Transverse colon (tissue), 4 donors: ENCODE measurements at places on chromosomes 3 and 15. TPM values are rescaled to one million over a fixed set of nuclear protein-coding genes. Genes with fewer than 3 reads are reported as not detected.
A peak's percentile ranks its signal among the peaks of the same experiment; 100 is the strongest.

Gene TTLL13
- total RNA-seq = not detected

Gene PCLAF
- total RNA-seq = not detected

Gene SLC6A1
- total RNA-seq = not detected

Gene CD200R1
- total RNA-seq = 1.1 TPM

Gene AGBL1
- not detected for total RNA-seq

Gene DNASE1L3
- total RNA-seq = 1.9 TPM

Gene EFHB
- total RNA-seq = not detected

Gene CD96
- total RNA-seq = 8.6 TPM

Gene GOLGA8G
- total RNA-seq = not detected

Gene PDCD10
- 89.7 TPM for total RNA-seq

Gene SYNPR
- not detected for total RNA-seq

Gene RNF7
- 23.7 TPM for total RNA-seq

Gene C2CD4A
- total RNA-seq = 0.75 TPM

Gene IL17RD
- total RNA-seq = 2.8 TPM

- H3K4me3 ChIP-seq = no peak overlapping the region
- H3K27me3 ChIP-seq = no peaks in the 10 kb centered on the region
- no peaks in the 10 kb centered on the region for H3K36me3 ChIP-seq
- no peak for DNase-seq
Measured at GRCh38 chr3:120471643-120472042, 20.9 kb upstream of the FSTL1 start.

- H3K27ac ChIP-seq = peak overlapping the region; percentile 94
- H3K4me3 ChIP-seq = peak overlapping the region; percentile 47
- peaks cover 18% of the 10 kb centered on the region for H3K4me1 ChIP-seq
- H3K36me3 ChIP-seq = no peaks in the 10 kb centered on the region
Measured at GRCh38 chr15:84633311-84634227, 20.5 kb downstream of the WDR73 start.

GRCh38 chr3:112979244-112979832, 4.4 kb upstream of the CD200R1 start:
- H3K27ac ChIP-seq = no peak overlapping the region
- H3K27me3 ChIP-seq = no peaks in the 10 kb centered on the region
- no peak for DNase-seq
- no peak overlapping the region for H3K4me3 ChIP-seq
- H3K4me1 ChIP-seq = peaks cover 4% of the 10 kb centered on the region

GRCh38 chr3:60086811-60087210, 1037.0 kb upstream of the CFAP20DC start:
- no peaks in the 10 kb centered on the region for H3K36me3 ChIP-seq
- H3K4me1 ChIP-seq = no peaks in the 10 kb centered on the region
- no peak overlapping the region for H3K4me3 ChIP-seq
- H3K27ac ChIP-seq = no peak overlapping the region

GRCh38 chr3:47347217-47347801, 33.5 kb upstream of the PTPN23 start:
- DNase-seq = peak; percentile 18
- H3K27me3 ChIP-seq = no peaks in the 10 kb centered on the region
- no peak overlapping the region for H3K27ac ChIP-seq
- no peaks in the 10 kb centered on the region for H3K36me3 ChIP-seq

- no peaks in the 10 kb centered on the region for H3K27me3 ChIP-seq
- H3K4me3 ChIP-seq = no peak overlapping the region
- no peak for DNase-seq
Measured at GRCh38 chr15:51226576-51227210, 111.7 kb downstream of the CYP19A1 start.

- H3K27me3 ChIP-seq = no peaks in the 10 kb centered on the region
- H3K4me1 ChIP-seq = peaks cover 31% of the 10 kb centered on the region
- DNase-seq = no peak
- no peak overlapping the region for H3K4me3 ChIP-seq
Measured at GRCh38 chr3:195212749-195213375, 58.1 kb downstream of the XXYLT1 start.

GRCh38 chr3:123751433-123751832, 132.7 kb downstream of the MYLK start:
- H3K36me3 ChIP-seq = no peaks in the 10 kb centered on the region
- H3K27me3 ChIP-seq = no peaks in the 10 kb centered on the region
- no peak overlapping the region for H3K4me3 ChIP-seq

DNA sequence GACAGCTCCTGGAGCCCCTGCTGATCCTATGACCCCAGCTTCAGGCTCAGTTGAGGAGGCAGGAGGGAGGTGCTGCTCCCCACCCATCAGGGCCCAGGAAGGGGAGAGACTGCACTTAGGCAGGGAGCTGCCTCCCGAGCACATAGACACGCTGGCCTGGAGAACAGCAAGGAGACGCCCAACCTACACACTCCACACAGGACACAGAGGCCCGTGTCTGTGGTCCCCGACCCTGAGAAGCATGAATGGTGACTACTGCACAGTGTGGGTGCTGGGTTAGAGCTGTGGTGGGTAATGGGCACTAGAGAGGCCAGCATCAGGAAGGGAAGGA, 1.1 kb upstream of the HHATL start:
- no peak for DNase-seq
- H3K4me1 ChIP-seq = no peaks in the 10 kb centered on the region
- H3K4me3 ChIP-seq = no peak overlapping the region

DNA sequence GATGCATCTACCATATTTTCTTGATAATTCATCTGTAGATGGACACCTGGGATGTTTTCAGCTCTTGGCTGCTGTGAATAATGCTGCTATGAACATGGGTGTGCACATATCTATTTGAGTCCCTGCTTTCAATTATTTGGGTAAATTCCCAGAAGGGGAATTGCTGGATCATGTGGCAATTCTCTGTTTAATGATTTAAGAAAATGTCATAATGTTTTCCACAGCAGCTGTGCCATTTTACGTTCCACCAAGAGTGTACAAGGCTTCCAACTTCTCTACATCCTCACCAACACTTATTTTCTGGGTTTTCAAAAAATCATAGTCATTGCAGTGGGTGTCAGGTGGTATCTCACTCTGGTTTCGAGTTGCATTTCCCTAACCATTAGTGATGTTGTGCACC, 64.4 kb downstream of the NSMCE3 start:
- no peaks in the 10 kb centered on the region for H3K27me3 ChIP-seq
- no peaks in the 10 kb centered on the region for H3K4me1 ChIP-seq
- no peak overlapping the region for H3K4me3 ChIP-seq
- no peak for DNase-seq
- no peaks in the 10 kb centered on the region for H3K36me3 ChIP-seq

DNA sequence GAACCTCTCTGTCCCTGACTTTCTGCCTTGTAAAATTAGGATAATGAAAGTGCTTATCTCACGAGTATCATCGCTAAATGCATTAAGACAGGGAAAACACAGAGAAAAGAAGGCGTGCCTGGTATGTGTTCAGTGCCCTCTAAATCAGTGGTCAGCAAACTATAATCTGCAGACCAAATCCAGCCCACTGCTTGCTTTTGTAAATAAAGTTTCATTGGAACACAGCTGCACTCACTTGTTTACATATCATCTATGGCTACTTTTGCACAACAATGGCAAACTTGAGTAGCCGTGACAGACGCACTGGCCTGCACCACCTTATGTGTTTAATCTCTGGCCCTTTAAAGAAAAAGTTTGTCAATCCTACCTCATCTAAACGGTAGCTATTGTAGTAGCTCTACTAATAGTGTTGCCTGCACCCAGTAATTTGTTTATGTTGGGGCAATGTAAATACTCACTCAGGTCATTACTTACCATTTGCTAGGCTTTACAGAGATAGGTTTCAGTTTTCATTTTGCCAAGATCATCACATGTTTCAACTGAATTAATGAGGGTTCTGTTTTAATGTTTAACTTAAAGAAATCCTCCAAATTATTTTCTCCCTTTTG, 229.4 kb downstream of the FEZF2 start:
- no peaks in the 10 kb centered on the region for H3K4me1 ChIP-seq
- H3K4me3 ChIP-seq = no peak overlapping the region
- no peak overlapping the region for H3K27ac ChIP-seq
- H3K36me3 ChIP-seq = no peaks in the 10 kb centered on the region

- no peak overlapping the region for H3K27ac ChIP-seq
- no peaks in the 10 kb centered on the region for H3K36me3 ChIP-seq
- peaks cover 48% of the 10 kb centered on the region for H3K27me3 ChIP-seq
- H3K4me1 ChIP-seq = no peaks in the 10 kb centered on the region
Measured at GRCh38 chr3:142946861-142947260, 16.6 kb downstream of the PAQR9 start.

- H3K27ac ChIP-seq = peak overlapping the region; percentile 95
- no peaks in the 10 kb centered on the region for H3K36me3 ChIP-seq
- no peaks in the 10 kb centered on the region for H3K4me1 ChIP-seq
- peak; percentile 19 for DNase-seq
- H3K27me3 ChIP-seq = no peaks in the 10 kb centered on the region
Measured at GRCh38 chr3:108091498-108092250, 843 bp upstream of the CD47 start.

DNA sequence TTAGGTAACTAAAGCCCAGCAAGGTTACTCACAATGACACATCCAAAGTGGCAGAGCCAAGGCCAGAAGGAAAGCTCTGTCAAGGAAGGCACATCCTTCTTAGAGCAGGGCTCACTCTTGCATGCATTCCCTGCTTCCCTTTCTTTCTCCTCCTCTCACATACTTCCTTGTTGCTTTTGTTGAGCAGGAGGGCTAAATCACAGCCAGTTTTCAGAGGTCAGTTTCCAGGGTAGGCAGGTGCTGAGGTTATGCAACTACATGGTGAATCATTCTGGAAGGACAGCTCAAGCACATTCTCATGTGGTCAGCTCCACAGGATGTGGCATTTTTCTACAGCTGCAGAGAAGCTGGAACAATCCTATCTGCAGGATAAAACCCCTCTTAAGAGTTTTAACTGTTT, 275.6 kb downstream of the ZNF621 start:
- no peaks in the 10 kb centered on the region for H3K27me3 ChIP-seq
- no peak overlapping the region for H3K27ac ChIP-seq
- H3K4me3 ChIP-seq = no peak overlapping the region
- H3K4me1 ChIP-seq = no peaks in the 10 kb centered on the region
- H3K36me3 ChIP-seq = no peaks in the 10 kb centered on the region
- peak; percentile 17 for DNase-seq

DNA sequence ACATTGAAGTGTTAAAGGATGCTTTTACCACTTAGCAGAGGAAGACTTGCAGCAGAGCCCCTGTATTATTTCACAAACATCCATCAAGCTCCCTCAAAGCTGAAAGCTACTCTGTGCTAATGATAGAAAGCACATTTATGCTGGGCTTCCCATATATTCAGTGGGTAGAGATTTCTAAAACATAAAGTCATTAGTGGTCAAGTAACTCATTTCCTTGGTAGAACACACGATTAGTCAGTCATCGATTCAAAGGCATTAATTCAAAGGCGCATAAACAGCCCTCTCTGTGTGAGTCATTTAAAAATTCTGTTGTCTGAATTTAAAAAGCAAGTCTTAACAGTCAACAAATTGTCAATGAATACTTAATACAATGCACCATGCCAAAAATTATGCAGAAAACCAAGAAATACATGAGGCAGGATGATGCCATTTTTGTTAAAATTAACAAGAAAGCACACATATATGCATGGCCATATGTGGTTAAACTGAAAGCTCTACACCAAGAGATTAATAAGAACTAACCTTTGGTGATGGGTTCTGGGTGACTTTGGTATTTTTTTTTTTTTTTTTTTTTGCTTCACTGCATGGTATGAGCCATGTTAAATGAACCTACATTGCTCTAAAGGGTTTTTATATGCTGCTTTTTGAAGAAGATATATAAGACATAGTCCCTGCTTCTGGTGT, 61.7 kb downstream of the LDHAL6B start:
- DNase-seq = no peak
- H3K36me3 ChIP-seq = no peaks in the 10 kb centered on the region
- H3K27me3 ChIP-seq = no peaks in the 10 kb centered on the region
- H3K4me3 ChIP-seq = no peak overlapping the region
- H3K4me1 ChIP-seq = peaks cover 25% of the 10 kb centered on the region

DNA sequence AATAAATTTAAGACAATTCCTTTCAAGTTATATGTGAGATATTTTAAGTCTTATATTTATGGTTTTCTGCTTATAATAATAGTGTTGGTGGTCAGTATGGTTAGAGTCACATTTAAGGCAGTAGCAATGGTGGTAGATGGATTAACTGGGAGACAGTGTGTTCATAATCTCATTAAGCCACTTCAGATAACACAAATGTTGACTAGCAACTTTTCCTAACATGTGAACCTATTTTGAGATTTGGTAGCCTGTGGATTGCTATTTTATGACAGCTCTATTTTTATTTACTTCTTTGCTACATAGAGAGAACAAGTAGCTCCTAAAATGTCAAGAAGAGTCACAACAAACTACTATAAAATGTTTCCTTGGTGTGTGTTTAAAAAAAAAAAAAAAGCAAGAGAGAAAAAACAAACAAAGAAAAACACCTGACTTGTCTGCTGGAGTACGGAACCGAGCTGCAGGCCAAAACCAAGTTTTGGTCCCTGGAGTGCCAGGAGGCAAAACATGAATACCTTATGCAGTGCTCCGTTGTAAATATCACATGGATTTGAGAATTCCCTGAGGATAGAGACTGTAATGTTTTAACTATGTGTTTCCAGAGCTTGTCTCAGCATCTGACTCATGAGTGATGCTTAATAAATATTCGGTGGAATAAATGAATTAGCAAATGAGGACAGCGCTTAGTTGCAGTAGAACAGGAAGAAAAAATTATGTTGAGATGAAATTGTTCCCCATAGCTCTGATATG, 457.1 kb upstream of the ROBO2 start:
- H3K27me3 ChIP-seq = no peaks in the 10 kb centered on the region
- H3K36me3 ChIP-seq = no peaks in the 10 kb centered on the region
- no peaks in the 10 kb centered on the region for H3K4me1 ChIP-seq
- no peak for DNase-seq
- H3K4me3 ChIP-seq = no peak overlapping the region

DNA sequence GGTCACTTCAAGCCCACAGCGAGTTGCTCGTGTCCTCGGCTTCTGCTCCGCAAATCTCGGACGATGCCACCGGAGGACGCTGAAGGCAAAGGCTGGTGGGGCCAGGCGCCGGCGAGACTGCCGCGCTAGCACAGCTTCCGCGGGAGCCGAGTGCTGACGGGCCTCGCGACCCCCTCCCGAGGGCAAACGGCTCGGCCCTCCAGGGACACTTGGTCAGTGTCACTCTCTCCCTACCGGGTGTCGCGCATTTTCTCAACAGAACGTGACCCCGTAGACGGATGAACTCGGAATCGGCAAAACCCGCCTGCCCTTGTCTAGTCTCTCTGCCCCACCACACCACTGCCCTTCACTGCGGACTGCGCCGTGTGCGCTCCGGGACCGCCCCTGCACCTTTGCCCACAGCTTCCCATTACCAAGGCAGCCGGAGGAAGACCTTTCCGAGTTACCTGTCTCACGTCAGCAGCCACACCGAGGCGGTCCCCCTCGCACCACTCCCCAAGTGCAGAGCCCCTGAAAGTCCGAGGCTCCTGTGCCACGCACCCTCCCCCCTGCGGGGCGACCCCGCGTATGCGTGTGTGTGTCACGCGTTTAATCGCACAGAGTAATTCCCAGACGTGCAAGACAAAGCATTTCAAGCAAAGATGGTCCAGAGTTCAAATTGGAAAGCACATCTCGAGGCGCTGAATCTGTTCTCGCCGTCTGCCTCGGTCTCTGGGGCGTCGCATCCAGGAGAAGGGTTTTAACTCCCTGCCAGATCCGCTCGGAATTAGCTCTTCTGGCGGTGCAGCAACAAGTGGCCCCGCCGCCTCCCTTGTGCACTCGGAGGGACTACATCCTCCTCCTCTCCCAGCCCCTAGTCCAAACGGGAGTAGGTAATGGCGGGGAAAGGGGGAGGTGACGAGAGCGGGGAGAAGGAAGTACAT, 245.0 kb upstream of the TOPAZ1 start:
- DNase-seq = no peak
- no peaks in the 10 kb centered on the region for H3K36me3 ChIP-seq
- no peak overlapping the region for H3K27ac ChIP-seq
- no peak overlapping the region for H3K4me3 ChIP-seq
- H3K4me1 ChIP-seq = peaks cover 38% of the 10 kb centered on the region
- H3K27me3 ChIP-seq = peaks cover 99% of the 10 kb centered on the region
